Fibroblast of skin of back (primary cell): ENCODE measurements at places on chromosomes 5 and 9.

DNA sequence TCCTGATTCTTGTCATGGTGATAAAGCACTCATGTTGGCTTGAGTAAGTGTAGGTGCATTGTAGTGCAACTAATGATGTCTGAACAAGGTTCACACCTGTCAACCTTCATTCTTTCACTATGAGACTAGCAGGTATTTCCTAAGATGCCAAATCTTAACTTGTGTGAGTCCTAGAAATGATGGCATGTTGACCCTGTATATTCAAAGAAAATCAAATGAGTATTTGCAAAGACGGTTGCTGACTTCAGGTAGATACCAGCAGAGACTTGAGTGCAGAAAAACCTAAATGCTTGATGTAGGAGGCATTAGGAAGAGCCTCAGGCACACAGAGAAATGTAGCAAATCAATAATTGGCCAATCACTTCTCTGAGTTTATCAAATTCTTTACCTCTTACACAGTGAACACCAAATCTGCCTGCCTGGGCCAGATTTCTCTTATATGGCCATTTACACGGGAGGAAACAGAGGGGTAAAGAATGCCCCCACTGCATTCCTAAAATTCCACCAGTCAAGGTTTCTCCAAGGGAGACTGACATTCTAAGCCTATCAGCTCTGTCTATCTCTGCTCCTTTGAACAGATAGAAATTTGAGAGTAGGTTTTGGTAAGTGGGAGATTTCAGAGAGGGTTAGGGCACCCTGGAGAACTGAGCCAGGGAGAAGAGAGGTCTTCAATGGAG lies 488.6 kb upstream of the WWC1 start:
- DNase-seq = peak; percentile 80

GRCh38 chr9:85895685-85896084 lies 45.3 kb upstream of the NAA35 start:
- no peak for DNase-seq

GRCh38 chr5:61719124-61719523 lies 387.1 kb downstream of the ZSWIM6 start:
- no peak for DNase-seq

DNA sequence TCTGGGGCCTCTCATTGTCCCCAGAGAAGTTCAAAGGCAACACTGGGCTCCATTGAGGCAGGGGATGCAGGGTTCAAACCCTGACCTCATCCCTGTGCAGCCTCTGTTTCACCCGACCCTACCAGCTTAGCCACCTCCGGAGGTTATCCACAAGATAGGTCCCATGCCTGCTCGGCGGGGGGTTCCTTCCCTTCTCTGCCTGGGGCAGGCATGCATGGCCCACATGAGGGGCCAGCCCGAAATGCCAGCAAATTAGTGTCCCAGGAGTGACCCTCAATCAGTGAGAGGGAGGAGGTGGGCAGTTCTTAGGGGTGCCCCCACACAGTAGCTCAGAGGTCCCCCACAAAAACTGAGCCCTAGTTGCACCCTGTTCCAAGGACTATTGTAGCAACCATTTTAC lies 24.8 kb upstream of the FUBP3 start:
- DNase-seq = no peak

DNA sequence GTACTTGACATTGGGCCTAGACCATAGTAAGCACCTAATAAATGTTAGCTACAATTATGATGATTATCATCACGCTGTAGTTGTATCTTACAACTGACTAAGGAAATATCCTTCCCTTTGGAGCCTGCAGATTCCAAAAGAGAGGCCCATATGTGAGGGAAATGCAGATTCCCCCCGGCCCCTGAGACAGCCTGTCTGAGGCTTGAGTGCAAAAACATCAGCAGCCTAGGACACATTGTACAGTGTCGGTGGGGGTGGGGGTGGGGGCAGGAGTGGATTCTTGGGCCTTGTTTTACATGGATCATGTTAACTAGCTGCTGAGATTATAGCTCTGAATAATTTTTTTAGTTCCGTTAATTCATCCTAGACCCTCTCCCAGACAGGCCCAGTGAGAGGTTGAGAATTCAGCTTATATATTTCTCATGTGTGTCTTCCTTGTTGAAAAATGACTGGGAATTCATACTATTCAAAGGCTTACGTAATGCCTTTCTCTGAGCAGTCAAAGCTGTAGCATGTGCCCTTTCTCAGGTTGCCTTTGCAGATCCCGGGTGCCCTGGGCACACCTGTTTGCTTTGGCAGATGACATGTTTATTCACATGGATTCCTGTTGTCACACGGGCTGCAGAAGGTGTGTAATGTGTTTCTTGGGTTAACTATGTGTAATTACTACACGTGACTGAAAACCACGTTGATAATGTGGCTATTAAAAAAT lies 262.8 kb downstream of the NR3C1 start:
- no peak for DNase-seq

GRCh38 chr9:114878879-114879564 lies 51.4 kb downstream of the TNFSF8 start:
- no peak for DNase-seq

GRCh38 chr5:161378701-161379100 lies 167.8 kb downstream of the GABRB2 start:
- no peak for DNase-seq

- no peak for DNase-seq
Observed at GRCh38 chr9:37566716-37567115, 9.5 kb downstream of the FBXO10 start.

DNA sequence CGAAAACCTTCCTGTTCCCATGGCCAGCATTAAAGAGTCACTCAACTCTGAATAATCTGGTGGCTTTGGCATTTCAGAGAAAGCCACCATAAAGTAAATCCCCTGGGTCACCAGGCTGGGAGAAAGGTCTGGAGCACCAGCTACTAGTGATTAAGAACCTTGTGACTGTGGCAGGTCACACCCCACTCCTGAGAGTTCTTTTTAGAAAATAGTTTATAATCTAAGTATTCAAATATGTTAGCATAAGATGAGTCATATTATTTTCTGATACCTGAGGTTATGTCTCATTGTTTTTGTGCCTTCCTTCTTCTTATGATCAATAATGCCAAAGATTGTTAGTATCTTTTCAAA lies 351.7 kb downstream of the ARRDC3 start:
- DNase-seq = no peak

DNA sequence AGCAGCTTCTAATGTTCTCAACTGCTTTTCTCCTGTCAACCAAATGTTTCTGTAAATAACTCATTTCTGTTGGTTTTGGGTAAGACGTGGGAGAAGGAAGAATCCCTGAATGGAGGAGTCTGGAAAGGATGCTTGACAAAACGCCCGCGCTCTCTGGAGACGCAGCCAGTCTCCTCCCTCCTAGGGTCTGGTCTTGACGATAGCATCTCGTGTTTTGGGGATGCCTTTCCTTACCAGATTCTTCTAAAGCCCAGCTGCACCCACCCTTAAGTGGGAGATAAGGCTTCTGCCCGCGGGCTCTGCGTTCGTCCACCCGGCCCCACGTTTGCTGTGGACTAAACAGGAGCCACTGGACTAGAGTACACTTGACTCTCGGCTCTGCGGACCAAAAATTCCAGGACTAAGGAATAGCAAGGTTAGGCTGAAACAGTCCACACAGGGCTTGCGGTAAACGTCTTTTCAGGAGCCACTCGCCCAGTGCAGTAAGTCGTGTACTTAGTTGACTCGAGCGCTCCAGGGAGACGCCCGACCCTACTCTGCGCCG lies 491 bp upstream of the CTSL start:
- no peak for DNase-seq

- no peak for DNase-seq
Observed at GRCh38 chr5:38603691-38604090, 47.2 kb upstream of the LIFR start.

DNA sequence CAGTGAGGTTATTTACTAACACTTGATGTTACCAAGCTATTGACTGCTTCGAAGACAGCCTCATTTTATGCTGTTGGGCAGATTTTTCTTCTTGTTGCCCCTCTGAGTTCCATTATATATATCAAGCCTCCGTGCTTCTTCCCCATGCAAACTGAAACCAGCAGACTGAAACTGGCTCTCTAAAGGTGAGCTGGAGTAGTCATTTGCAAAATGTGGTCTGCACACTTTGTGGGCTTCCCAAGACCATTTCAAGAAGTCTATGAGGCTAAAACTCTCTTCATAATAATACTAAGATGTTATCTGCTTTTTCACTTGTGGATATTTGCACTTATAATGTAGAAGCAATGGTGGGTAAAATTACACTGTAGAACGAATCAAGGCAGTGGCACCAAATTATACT lies 13.9 kb downstream of the SLC36A1 start:
- no peak for DNase-seq

- DNase-seq = peak; percentile 50
Observed at GRCh38 chr5:141753971-141754713, 72.1 kb upstream of the ARAP3 start.

- DNase-seq = no peak
Observed at GRCh38 chr5:40033009-40033408, 608.2 kb upstream of the DAB2 start.

GRCh38 chr5:171420431-171421241 lies 1.2 kb downstream of the FGF18 start:
- peak; percentile 69 for DNase-seq

DNA sequence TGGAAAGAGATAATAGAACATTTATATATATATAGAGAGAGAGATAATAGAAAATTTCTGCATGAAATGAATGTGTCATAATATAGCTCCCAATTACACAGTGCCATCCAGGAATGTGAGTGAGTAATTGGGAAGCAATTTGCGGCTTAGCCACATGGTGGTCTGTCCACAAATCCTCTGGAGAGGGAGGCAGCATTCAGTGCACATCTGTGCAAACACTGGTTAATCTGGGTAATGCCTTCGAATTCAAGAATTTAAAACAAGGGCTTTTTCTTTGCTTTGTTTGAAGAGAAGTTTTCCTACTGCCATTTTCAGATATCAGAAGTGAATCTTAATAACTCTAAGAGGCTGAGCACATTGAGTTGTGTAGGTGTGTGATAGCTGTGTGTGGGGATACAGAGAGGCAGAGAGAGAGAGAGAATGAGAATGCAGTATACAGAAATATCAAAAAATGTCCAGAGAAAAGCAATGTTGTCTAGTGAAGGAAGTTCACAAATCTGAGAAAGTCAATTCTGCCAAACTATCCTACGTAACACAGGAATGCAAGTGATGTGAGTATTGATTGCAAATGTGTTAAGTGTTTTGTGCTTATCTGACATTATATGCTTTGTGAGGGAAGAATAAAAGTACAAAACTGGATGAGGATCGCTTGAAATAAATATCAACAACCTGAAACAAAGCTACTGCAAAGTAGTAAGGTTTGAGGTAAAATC lies 134.6 kb downstream of the EDIL3 start:
- DNase-seq = peak; percentile 98

DNA sequence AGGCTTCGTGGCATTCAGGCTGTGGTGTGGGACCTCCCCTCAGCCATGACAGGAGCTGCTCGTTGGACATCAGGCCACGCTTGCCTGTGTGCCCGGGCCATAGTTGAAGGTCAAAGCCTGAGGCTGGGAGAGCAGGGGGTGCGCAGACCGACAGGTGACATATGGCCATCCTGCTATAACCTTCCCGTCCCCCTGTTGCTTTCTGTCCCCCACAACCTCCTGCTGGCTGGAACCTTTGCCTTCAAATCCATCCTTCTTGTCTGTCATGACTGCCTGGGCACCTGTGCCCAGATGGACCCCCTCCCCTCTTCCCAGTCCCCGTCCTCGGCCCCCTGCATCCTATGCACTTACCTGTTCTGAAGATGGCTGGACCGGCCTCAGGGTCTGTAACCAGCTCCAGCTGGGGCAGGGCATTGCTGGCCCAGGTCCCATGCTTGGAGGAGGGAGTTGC lies 83.2 kb downstream of the WNK2 start:
- no peak for DNase-seq

DNA sequence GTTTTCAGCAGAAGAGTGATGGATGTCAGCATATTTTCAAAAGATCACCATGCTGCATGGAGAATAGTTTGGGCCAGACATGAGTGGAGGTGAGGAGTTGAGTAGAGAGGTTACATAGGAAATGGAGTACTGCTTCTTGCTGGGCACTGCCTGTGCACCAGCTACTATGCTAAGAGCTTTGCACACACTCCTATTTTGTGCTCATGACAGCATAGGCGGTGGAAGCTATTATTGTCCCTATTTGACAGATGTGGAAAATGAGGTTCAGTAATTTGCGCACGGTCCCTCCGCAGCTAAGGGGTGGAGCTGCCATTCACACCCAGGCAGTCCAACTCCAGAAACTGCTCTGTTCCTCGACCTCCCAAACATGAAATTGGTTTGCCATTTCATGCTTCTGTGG lies 67.8 kb downstream of the ENTREP1 start:
- DNase-seq = no peak

DNA sequence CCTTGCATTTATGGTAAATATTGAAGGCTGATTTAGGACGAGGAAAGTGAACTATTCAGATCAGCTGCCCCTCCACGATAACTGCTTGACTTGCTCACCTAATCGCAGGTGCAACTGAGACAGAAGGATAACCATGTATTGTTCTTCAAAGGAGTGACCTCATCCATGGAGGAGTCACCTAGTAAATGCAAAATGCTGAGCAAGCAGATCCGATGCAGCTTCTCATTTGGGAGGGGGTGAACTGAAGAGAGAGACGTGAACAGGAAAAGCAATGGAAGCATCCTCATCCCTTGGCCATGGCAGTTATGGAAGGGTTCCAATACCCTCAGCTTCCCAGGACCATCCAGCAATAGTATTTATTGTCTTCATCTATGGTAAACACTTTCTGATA lies 47.5 kb downstream of the RASGRF2 start:
- DNase-seq = no peak

- no peak for DNase-seq
Observed at GRCh38 chr9:95132366-95133324, 184.9 kb downstream of the FANCC start.

- no peak for DNase-seq
Observed at GRCh38 chr9:134367791-134368490, 41.7 kb downstream of the RXRA start.

DNA sequence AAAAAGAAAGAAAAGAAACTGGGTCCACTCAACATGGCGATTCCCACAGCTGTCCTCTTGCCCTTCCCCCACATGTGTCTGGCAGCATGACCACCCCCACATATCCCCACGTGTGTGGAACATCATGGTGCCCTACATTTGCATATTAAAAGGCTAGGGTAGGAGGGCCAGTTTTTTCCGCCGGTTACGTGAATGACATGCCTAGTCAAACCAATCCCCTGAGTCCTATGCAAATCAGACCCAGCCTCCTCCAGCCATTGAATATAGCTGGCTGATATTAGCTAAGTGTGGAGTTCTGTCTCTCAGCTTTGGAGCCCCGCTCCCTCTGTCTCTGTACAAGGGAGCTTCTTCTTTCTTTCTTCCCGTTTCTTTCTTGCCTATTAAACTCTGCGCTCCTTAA lies 33.0 kb upstream of the CCDC112 start:
- no peak for DNase-seq

DNA sequence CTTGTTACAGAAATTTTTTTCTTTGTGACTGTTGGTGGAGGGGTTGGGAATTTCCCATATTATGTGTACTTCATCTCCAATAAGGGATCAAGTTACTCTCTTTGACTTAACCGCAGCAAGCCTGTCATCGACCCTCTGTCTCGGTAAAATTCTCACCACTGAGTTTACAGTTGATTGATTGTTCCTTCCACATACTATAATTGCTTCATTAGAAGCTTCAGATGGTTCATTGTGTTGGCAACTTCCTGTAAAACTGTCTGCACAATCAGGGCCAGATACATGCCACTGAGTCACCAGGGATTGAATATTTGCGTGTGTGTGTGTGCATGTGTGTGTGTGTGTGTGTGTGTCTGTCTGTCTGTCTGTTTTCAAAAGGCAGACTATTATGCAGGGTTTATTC lies 176.6 kb downstream of the ZNF462 start:
- DNase-seq = peak; percentile 58

GRCh38 chr5:112823656-112824055 lies 37.4 kb upstream of the SRP19 start:
- DNase-seq = no peak
